HuH-7.5 (cell line): ENCODE measurements at places on chromosomes 6 and 20.

- no peak for DNase-seq
Observed at GRCh38 chr20:4602297-4602631, 119.4 kb upstream of the PRND start.

DNA sequence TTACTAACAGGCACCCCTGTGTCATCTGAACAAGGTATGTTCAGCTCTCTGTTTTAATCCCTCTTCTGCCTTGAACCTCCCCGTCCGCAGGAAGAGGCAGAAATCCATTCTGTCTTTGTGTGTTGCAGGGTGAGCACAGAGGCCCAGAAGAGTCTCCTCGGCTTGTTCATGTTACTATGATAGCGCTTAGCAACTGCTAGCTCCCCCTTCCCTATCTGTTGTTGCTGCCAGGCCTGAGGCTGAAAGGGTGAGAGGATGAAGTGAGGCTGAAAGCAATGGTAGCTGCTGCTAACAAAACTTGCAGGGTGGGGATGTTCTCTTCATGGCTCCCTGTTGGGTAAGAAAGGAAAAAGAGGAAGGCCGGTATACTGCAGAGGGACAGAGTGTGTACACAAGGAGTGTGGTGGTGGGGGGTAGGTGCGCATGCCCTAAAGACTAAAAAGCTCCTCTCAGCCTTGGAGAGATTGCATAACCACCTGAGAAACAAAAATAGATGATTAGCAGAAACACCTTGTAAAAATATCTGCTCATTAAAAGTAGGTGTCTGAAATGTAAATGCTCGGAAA is 55.2 kb upstream of the CITED2 start:
- no peak for DNase-seq

GRCh38 chr6:137829641-137830083 is 37.4 kb upstream of the TNFAIP3 start:
- DNase-seq: no peak

DNA sequence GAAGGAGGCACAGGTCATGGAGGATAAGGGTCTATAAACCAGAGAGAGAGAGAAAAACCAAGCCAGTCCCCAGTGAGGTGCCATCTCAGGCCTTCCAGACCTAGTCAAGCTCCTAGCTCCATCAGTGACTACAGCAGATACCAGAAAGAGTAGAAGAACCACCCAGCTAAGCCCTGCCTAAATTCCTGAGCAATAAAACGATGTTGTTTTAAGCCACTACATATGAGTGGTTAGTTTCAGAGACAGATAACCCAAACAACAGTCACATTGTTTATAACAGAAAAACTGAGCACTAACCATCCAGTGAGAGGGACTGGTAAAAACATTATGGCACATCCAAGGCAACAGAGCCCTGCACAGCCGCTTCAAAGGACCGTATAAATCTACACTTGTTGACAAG is 59.2 kb downstream of the BMP7 start:
- no peak for DNase-seq

- no peak for DNase-seq
Observed at GRCh38 chr6:34284563-34285447, 36.0 kb upstream of the SMIM29 start.

GRCh38 chr20:61845233-61845671 is 220.4 kb downstream of the TAF4 start:
- no peak for DNase-seq

- DNase-seq: no peak
Observed at GRCh38 chr20:19077370-19078220, 134.8 kb upstream of the SLC24A3 start.

DNA sequence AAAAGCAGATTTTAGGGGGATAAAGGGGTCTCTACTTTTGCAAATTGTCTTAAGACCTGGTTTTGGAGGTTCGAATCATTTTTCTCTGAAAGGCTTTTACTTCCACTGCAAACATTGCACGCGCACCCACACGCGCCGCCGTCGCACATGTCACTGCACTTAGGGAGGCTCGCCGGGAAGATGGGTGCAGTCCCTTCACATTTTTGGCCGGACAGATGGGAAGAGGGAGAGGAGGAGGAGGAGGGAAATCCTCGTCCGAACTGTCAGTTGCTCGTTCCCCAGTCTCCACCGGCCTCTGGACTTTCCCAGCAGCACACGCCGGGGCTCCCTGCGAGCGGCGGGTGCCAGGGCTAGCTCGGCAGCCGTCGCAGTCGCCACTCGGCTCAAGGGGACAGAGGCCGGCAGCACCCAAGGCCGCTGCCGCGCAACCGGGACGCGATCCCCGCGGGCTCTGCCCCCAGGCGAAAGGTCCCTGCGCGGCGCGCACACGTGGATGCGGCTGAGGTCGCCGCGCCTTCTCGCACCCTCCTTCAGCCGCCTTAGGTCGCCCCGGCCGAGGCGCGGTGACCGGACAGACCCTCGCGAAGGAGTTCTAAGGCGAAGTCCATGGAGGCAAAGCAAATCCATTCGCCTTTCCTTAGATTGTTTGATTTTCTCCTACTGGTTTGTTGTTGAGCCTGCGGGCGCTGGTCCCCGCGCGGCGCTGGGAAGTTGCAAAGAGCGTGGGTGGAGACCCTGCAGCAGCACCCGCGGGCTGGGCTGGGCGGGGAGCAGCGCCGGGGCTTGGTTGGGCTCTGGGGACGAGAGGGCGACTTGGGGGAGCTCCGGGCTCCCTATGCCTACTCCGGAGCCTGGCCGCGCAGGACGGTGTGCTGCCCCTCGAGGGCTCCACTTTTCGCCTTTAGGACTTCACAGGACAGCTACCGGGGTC is 1.2 kb downstream of the MYB start:
- peak; percentile 38 for DNase-seq

GRCh38 chr6:106897580-106897979 is 76.9 kb downstream of the CD24 start:
- no peak for DNase-seq

DNA sequence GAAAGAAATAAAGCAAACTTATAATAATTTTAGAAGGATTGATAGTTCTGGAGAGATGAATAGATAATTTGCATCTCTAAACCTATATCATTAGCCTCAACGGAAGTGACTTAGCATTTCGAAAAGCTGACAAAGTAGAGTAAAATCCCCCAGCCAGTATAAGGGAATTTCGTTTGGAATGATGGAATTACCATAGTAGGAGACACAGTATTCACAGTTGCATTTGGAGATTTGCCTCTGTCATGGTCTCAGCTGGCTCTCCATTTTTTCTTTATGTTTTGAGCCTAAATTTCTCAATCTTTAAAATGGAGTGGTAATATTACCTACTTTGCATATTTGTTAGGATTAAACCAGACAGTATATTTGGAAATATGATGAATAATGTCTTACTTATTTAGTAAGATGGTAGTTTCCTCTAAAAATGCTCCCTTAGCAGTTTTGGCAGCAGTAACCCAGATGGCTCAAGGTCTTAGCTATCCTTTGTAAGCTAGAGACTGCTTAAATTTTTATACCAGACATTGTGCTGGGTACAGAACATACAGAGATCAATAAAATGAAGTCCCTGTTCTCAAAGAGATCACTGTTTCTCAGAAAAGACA is 58.2 kb downstream of the SMAP1 start:
- DNase-seq: no peak

DNA sequence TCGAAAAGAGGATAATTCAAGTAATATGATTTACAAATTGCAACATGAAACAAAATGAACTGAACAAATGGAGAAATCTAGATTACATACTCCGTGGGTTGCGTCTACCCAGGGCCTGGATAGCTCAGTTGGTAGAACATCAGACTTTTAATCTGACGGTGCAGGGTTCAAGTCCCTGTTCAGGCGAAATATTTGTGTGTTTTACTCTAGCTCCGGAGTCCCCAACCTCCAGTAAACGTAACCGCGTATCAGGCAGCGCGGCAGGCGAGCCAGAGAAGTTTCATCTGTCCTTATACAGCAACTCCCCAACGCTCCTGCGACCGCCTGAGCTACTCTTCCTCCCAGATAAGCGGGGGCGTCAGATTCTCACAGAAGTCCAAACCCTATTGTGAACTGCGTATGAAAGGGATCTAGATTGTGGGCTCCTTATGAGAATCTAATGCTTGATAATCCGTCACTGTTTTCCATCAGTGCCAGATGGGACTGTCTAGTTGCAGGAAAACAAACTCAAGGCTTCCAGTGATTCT is 176.1 kb downstream of the TRIM27 start:
- no peak for DNase-seq

DNA sequence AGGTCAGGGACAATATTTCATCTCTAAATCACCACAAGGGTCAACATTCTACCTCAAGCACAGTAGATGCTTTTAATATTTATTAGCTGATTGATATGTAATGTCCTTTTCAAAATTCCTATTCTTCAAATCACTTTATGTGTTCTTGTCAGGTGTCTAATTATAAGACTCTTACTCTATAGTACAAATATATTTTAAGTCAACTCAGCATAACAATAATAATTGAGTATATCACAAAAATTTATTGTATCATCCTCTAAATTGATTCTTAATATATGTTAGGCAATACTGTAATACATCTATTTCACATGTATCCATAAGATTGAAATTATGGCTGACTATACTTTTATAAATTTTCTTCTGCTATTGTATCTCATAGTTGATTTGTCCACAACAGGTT is 423.9 kb downstream of the PKHD1 start:
- DNase-seq: no peak

DNA sequence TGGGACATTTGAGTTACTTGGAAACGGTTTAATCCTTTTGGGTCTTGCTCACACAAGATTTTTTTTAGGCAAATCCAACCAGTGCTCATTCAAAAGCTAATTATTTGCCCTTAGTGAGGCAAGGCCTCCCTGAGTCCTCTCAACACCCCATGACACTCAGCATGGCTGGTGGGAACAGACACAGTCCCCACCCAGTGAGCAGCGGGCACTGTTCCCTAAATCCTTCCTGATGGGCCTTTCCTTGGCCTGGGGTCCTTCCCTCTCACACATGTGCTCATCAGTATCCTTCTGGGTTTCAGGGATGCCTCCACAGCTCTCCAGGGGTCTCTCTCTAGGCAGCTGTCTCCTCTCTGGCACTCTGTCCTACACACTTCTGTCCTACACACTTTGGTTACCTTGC is 28.0 kb downstream of the PLAGL2 start:
- DNase-seq: no peak

DNA sequence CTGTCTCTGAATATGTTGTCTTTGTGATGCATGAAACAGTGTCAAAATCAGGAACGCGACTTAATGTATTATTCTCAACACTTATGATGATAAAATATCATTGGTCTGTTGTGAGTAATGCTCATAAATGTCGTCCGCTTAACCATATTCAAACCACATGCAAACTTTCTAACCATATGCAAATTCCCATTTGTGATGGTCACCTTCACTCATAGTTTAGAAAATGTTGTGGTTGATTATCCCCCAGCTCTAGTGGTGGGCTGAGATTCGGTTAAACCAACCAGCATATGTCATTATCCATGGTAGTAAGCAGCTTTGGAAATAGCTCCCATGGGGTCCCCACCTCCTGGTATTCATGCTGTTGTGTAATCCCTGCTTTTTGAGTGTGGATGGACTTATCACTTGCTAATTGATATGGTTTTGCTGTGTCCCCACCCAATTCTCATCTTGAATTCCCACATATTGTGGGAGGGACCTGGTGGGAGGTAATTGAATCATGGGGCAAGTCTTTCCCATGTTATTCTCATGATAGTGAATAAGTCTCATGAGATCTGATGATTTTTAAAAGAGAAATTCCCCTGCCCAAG is 360.0 kb upstream of the TSHZ2 start:
- no peak for DNase-seq

- no peak for DNase-seq
Observed at GRCh38 chr20:45432294-45432693, 16.4 kb downstream of the PIGT start.

GRCh38 chr6:33433544-33434191 is 13.8 kb downstream of the SYNGAP1 start:
- no peak for DNase-seq

DNA sequence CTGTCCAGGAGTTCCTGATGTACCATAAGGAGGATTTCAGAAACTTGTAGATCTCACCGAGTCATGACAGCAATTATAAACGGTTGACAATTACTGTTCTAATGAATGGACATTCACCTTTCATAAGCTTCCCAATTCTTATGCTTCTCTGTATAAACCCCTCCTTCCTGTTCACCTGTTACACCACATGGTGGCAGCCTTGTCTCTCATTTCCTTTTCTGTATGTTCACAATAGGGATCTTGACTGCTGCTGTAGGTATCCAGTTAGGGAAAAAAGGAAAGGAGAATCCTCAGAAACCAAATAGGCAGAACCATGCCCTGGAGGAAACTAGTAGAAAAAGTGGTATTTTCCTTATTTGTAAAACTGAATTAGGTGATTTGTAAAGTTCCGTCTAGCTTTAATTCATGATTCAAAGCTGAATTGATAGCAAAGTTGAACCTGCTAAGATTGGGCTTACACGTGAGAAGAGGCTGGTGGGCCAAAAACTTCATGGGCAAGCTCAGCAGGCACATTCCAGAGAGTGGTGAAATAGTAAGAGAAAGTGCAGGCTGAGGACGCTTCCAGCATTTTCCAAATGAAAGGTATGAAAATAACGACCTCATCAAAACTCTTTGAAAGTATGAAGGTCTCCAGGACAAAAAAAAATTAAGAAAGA is 29.0 kb upstream of the TBPL1 start:
- DNase-seq: peak; percentile 45

- DNase-seq: no peak
Observed at GRCh38 chr6:13413466-13413862, 73.9 kb downstream of the GFOD1 start.

- DNase-seq: no peak
Observed at GRCh38 chr6:75211920-75212590, 6.2 kb upstream of the COL12A1 start.

GRCh38 chr6:45759472-45759810 is 256.2 kb downstream of the CLIC5 start:
- DNase-seq: no peak

DNA sequence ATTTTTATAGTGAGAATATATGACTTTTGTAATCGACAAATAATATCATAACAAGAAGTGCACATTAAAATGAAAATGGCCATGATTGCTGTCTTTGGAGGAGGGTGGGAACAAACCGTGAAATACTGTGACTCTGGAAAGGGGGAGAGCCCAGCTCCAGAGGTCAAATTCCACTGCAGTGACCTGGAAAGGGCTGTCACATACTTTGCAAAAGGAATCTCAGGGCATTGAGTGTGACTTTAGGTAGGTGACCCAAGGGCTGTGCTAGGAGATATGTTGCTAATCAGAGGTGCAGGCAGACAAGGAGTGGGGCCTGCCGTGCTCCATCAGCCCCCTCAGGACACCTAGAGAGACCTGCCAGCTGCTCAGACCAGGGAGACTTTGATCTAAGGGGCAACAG is 28.1 kb upstream of the BMP7 start:
- no peak for DNase-seq
